ENCODE measurements at places on chromosomes 12 and 14. TPM values are rescaled to one million over a fixed set of nuclear protein-coding genes. Genes with fewer than 3 reads are reported as not detected.

GRCh38 chr14:70601162-70601561 lies 707 bp upstream of the MED6 start:
- DNase-seq = no peak

DNA sequence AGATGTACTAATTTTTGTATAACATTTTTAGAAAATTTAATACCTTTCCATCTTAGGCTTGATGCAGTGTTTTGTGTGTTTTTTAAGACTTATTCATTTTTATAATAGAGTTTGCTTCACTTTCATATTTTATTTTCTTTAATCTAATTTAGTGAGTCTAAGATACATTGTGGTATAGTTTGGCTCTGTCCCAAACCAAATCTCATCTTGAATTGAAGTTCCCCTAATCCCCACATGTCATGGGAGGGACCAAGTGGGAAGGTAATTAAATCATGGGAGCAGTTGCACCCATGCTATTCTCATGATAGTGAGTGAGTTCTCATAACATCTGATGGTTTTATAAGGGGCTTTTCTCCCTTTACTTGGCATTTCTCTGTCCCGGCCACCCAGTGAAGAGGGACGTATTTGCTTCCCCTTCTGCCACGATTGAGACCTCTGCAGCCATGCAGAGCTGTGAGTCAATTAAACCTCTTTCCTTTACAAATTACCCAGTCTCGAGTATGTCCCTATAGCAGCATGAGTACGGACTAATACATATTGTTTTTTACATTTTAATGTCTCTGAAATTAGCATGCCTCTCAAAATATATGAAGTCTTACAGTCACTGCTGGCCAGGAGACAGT lies 34.9 kb downstream of the GABARAPL1 start:
- no peak for DNase-seq

DNA sequence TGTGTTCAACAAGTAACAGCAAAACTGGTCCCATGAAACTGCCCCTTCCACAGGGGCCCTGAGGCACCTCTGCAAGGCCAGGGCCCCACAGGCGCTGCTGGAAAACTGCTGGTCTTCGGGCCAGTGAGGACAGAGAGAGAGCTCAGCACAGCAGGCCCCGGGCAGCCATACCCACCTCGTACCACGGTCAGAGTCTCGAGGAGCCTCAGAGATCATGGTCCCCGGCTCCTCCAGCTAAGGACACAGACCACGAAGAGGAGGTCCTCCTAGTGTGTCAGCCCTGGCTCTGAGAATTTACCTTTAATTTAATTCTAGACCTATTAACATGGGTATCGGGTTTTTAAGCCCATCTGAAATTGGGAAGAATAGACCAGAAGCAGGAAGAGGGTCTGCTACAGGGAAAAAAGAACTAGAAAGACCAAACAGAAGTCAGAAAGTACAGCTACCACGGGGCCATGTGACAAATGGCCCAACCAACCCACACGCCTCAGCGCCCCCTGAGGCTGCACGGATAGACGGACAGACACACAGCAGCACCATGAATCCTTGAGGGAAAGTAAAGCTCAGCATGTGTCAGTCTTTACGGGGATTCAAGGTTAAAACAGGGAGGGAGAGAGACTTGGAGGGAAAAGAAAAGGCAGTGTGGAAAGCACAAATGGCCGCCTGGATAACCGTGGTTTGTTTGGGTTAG lies 22.9 kb downstream of the ANKRD9 start:
- no peak for DNase-seq

- DNase-seq = no peak
These were observed 62.3 kb downstream of the SUSD6 start for GRCh38 chr14:69673578-69674305.

- no peak for DNase-seq
These were observed 9.7 kb downstream of the DDX47 start for GRCh38 chr12:12822886-12823285.

The MANSC4 gene
- not detected for total RNA-seq

DNA sequence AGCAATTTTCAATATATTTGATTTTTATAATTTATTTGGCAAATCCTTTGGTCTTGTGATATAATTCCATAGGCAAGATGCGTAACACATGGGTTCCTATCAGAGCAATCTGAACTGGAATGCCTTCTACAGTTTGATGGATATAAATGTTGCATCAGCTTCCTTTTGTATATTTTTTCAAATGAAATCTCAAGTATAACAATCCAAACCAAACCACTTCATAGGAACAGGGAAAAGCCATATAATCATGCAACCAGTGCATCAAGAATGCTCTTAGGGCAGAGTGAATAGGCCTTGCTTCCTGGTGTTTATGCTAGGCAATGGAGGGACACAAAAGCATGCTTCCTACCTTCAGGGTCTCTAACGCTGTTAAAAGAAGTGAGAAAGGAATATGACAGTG lies 34.5 kb downstream of the EFCAB11 start:
- no peak for DNase-seq

GRCh38 chr12:69569236-69569635 lies 16.0 kb upstream of the CCT2 start:
- DNase-seq = no peak

DNA sequence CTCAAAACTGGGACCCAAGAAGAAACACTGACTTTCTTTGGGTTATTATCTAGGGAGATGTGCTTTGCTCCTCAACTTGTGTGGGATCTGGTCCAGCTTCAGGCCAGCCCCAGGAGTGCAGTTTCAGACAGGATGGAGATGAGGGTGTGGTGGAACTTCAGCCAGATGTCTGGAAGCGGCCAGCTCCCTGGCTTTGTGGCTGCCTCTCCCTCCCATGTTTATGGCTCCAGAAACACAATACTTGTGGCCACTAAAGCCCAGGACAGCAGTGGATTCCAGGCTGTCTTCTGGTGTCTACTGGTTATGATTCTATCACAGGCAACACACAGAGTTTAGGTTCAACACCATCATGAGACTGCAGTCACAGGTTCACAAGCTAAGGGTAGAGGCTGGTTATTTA lies 44.2 kb upstream of the EMP1 start:
- DNase-seq = no peak

The HCAR3 gene
- not detected for total RNA-seq

DNA sequence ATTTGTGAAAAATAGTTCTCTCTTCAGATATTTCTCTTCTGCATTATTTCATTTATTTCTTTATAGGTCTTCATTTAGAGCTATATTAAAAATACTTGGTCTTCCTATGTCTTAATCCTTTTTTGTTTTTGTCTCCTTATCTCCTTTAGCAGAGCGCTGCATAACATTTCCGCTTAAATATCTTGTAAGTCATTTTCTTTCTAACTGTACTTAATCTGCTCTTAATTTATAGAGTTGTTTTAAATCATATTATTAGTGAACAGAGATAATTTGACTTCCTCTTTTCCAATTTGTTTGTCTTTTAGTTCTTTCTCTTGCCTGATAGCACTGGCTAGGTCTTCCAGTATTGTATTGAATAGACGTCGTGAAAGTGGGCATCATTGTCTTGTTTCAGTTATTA lies 18.0 kb downstream of the LUM start:
- no peak for DNase-seq

DNA sequence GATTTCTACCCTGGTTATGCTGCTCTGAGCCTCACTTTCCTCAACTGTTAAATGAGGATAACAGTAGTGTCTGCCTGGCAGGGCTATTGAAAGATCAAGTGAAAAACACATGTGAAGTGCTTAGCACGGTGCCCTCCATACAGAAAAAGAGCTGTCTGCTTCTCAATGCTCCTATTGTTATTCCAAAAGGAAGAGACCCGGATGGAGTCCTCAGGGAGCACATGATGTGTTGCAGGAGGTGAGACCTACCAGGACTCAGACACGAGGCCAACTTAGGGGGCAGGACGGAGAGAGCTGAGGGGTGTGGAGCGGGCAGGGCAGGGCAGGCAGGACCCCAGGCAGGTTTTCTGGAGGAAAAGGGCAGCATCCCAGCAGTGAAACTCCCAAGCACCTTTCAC lies 8.9 kb downstream of the FAIM2 start:
- DNase-seq = no peak

- peak; percentile 62 for DNase-seq
These were observed 116.7 kb downstream of the LMNTD1 start for GRCh38 chr12:25436206-25437030.

GRCh38 chr12:70671698-70672097 lies 34.5 kb upstream of the PTPRB start:
- DNase-seq = no peak

The MYF6 gene
- total RNA-seq = not detected

The ACOT6 gene
- total RNA-seq = not detected

GRCh38 chr12:47816403-47817271 lies 3.1 kb downstream of the HDAC7 start:
- DNase-seq = no peak

Data from Caki2 (cell line).